ENCODE measurements at places on chromosomes 5 and 9. TPM values are rescaled to one million over a fixed set of nuclear protein-coding genes. Genes with fewer than 3 reads are reported as not detected.

- no peak for DNase-seq
These were observed 13.4 kb upstream of the PCSK5 start for GRCh38 chr9:75876999-75877640.

- DNase-seq, result no peak
These were observed 31.6 kb downstream of the NSUN2 start for GRCh38 chr5:6601271-6601670.

DNA sequence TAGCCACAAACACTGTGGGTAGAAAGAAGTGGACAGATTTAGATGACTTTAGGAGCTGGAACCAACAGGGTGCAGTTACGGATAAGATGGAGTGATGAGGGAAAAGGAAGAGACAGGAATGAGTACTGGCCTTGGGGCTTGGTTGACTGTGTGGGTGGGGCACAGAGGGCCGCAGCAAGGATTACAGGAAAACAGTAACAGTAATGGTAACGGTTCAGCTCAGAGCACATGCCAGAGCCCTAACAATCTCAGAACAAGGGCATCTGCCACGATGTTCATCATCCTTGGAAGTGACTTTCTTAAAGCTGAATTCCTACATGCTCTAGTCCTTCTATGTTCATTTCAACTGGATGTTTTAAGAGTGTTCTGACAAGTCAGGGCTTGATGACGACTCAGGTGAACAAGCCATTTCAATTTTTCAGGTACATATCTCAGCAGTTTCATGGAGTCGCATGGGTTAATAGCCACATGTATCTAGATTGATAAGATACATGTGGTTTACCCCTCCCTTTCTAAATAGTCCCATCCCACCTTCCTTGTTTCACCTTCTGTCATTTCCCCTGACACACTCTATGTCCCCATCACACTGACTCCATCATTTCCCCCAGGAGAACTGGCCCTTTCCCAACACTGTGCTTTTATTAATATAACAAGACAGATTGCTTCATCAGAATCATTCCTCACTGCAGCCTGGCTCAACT is 65.0 kb downstream of the CEMIP2 start:
- DNase-seq, result no peak

GRCh38 chr5:172493002-172493401 is 38.7 kb upstream of the SH3PXD2B start:
- DNase-seq, result peak; percentile 67

- no peak for DNase-seq
These were observed 33.1 kb downstream of the NEURL1B start for GRCh38 chr5:172674155-172674554.

DNA sequence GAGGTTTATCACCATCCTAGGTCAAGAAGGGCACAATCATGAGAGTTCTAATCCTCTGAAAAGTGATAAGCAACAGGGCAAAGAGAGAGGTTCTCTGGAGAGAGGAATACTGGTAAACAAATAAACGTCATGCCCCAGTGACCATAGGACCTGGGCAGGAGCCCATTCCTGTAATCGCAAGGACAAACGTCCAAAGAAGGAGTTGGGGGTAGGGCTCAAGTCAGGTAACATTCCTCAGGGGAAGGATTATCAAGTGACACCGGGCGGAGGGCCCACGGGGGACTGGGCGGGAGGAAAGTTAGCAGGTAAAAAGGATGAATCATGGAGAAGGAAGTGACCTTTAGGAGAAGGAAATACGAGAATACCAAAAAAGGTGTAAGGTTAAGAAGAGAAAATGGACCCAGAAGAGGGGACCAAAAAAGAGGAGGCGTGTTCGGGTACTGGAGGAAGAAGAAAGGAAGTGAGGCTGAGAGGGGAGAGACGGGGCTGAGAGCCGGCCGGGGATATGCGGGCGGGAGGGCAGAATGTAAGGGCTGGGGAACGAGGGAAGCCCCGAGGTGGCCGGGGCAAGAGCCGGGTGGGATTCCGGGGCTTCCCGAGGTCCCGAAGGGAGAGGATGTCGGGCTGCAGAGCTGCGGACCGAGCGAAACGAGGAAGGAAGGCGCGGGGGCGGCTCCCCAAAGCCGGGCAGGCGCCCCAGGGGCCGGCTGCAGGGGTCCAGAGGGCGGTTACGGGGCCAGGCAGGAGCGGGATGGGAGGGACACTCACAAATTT is 583 bp downstream of the DIAPH1 start:
- no peak for DNase-seq

DNA sequence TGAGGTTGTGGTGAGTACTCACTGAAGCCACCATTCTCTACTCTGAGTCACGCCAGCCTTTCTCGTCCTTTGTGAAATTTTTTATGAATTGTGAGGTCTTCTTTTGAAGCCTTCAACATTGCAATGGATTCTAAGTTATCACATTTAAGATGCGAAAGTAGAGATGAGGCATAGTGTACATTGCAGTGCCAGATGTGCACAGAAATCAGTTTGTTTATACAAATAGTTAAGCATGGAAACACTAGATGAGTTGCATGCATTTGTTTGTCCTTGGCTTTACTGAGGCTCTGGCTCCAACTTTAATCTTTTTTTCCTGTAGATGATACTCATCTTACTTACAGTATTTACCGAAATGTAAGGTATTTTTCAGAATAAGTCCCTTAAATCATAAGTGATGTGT is 453.7 kb upstream of the RIOK2 start:
- DNase-seq, result no peak

DNA sequence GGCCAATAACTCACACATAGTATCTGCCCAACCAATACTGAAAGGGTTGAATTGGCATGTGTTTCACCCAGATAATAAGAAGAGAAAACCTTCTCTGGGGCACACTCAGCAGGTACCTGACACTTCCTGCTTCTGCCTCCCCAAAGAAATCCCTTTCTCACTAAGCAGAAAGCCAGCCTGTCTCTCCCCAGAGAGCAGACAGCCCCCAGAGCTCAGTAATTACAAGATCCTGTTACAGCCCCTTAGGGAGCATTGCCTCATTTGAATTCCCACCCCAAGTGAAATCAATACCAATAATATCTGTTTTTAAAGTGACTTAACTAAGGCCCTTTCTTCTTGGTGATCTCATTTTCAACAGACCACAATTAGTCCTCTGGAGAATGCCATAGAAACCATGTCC is 38.5 kb upstream of the FOXI1 start:
- DNase-seq, result no peak

DNA sequence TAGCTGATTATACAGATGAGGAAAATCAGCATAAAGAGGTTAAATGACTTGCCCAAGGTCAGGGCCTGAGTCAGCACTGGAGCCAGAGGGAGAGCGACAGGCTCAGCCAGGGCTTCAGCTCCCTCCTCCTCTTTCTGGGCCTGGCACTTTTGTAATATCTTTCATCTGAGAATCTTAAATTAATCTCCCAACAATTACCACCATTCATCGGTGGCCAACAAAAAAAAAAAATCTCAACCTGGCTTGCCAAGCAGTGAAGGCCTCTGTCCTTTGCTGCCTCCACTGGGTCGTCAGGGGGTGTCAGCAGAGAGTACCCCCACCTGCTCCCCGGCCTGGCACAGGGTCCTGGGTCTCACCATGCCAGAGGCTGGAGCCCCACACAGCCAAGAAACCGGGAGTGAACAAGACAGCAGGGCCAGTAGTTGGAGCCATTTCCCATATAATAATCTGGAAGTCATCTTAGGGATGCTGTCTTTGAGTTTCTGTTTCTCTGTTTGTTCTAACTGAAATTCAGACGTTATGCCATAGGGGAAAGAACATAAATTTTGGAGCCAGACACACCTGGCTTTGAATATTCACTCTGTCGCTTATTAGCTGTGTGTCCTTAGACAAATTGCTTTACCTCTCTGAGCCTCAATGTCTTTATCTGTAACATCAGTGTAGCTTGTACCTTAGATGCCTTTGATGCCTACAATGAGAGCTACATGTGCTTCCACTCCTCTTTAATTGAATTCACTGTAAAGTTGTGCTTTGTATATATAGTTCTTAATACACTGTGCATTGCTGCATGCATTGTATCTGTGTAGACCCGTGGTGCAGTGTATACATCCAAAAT is 299.9 kb upstream of the MSX2 start:
- no peak for DNase-seq

GRCh38 chr9:37917801-37918664 is 14.1 kb upstream of the SLC25A51 start:
- DNase-seq, result peak; percentile 87

- no peak for DNase-seq
These were observed 690.9 kb upstream of the CDH18 start for GRCh38 chr5:20678814-20679298.

GRCh38 chr5:88727705-88728313 is 155.2 kb downstream of the MEF2C start:
- DNase-seq, result no peak

DNA sequence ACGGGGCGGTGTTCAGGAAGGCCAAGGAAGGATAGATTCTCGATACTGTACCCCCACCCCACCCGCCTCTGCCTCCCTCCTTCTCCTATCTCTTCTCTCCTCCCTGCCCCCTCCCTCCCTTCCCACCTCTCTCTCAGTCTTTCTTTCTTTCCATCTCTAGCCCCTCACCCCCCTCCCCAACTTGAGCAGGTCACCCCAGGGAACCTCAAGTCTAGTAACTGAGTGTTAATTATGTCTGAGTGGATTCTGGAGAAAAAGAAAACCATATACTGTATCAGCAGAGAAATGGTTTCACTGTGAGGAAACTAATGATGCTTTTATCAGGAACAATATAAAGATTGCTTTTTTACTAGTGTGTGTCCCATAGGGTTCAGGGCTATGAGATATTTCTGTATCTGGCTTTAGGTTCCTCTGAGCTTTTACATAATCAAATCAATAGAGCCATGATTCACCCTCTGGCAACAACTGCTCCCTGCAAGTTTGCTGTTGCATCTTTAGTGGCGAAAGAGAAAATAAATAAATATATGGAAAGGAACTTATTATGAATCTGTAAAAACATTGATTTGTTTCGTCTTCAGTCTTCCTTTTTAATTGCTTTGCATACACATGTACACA is 639.7 kb downstream of the CCDC171 start:
- no peak for DNase-seq

- no peak for DNase-seq
These were observed 29.2 kb downstream of the LHX3 start for GRCh38 chr9:136175616-136176197.

GRCh38 chr5:51034222-51034901 is 348.9 kb upstream of the ISL1 start:
- DNase-seq, result no peak

GRCh38 chr9:129442803-129443511 is 177.9 kb downstream of the C9orf50 start:
- no peak for DNase-seq

GRCh38 chr9:123548741-123549545 is 192.9 kb downstream of the CRB2 start:
- DNase-seq, result no peak

TMEM252 gene
- total RNA-seq, result not detected

ANKRD34B gene
- 0.10 TPM for total RNA-seq

PCAT7 gene
- not detected for total RNA-seq

MAMDC4 gene
- total RNA-seq, result 1.6 TPM

PDE6A gene
- total RNA-seq, result not detected

Measured in mesenteric fat pad (tissue), 1 donor.